ENCODE measurements at places on chromosomes 11 and 22. TPM values are rescaled to one million over a fixed set of nuclear protein-coding genes. Genes with fewer than 3 reads are reported as not detected.

Gene APOBEC3B
- 1.9 TPM for total RNA-seq

Gene SGSM1
- 0.06 TPM for total RNA-seq

Gene CBY1
- 24.0 TPM for total RNA-seq

Gene SLC6A5
- not detected for total RNA-seq

Gene APOL5
- total RNA-seq: not detected

Gene C11orf16
- not detected for total RNA-seq

Gene GPHA2
- not detected for total RNA-seq

Gene SHISA8
- not detected for total RNA-seq
